HFF-Myc (cell line): ENCODE measurements at places on chromosomes 2 and 18.

DNA sequence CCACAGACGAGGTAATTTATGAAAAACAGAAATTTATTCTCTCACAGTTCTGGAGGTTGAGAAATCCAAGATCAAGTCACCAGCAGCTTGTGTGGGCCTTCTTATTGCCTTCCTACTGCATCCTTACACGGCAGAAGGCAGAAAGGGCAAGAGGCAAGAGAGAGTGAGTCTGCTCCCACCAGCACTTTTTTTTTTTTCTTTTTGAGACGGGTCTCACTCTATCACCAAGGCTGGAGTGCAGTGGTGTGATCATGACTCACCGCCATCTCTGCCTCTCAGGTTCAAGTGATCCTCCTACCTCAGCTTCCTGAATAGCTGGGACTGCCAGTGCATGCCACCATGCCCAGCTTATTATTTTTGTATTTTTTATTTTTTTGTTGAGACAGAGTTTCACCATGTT is 78.5 kb upstream of the HK2 start:
- DNase-seq = no peak

DNA sequence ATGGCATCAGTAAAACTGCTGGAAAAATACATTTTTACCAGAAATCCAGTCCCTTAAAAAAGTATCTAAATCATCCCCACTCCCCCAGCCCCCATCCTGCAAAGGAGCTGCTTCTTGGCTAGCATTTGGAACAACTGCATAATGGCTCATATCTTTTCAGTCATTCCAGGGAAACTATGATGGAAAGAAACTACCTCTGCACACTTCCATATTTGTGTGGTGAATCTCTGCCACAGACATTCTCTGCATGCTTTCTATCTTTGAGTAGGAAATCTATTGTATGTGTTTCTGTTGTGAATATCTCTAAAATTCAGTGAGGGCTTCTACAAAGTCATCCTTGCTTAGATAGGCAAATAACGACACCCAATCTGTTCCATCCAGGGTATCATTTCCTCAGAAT is 632.3 kb downstream of the LRP1B start:
- DNase-seq = no peak

GRCh38 chr2:240377366-240377765 is 58.1 kb upstream of the GPC1 start:
- DNase-seq = no peak

DNA sequence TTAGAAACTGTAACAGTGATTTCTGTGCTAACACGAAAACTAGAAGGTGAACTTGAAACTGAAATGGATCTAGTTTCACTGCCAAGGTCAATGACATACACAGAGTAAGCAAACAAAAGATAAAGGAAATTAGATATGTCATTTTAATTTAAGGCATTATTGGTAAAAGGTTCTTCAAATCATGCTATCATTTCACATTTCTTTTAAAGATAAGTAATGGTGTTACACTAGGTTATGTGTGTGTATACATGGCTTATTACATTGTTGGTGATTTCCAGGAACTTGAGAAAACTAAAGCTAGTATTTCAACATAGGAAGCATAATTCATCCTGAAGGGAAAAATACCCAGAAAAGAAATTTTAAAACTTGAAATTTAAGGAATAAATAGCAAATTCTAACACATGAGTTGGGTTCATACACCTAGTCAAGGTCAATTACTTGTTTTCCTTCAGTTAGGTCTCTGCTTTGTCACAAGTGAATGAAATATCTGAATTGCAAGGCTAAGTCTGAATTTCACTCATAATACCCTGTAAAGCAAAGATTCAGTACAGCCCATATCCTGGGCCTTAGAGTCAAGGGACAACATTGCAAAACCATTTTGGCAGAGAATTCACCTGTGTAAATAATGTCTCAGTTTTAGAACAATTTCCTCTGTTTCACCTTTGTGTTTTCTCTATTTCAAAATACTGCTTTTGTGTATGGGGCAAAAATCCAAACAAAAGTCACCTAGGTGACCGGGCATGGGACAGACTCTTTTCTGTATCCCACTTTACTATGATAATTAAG is 141.6 kb downstream of the SRBD1 start:
- DNase-seq = no peak

DNA sequence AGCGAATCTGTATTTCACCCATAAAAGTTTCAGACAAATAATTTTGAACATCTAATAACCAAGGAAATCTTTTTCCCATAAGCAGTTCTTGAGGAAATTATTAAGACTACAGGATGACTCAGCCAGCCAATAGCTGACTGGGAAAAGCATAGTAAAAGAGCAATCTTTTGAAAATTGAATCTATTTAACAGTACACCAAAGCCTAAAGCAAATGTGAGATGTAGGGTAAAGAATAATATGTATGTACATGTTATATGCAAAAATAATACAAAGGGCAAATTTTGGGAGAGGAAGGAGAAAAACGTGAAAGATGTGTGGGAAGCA is 12.6 kb upstream of the KDSR start:
- no peak for DNase-seq

- no peak for DNase-seq
Observed at GRCh38 chr2:177029501-177029900, 183.1 kb upstream of the HNRNPA3 start.

DNA sequence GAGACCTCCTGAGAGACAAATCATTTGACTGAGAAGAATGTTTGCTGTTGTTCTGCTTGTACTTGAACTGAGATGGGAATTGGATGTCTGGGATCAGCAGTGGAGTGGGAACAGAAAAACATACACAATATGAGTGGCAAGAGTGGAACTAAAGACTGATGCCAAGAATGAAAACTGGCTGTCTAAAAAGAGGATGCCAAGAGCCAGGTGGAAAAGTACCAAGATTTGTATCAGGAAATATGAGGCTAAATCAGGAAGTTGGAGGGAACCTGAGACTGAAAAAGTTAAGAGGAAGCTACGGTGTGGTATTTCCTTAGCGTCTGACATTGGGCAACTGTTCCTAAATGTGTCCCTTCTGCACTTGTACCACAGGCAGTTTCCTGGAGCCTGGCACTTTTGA is 440.9 kb upstream of the CELF4 start:
- DNase-seq = no peak

GRCh38 chr2:235191486-235191885 is 239.7 kb downstream of the SH3BP4 start:
- no peak for DNase-seq

- DNase-seq = no peak
Observed at GRCh38 chr2:229521576-229521975, 192.8 kb downstream of the DNER start.

GRCh38 chr2:32424739-32425138 is 67.9 kb downstream of the BIRC6 start:
- no peak for DNase-seq

DNA sequence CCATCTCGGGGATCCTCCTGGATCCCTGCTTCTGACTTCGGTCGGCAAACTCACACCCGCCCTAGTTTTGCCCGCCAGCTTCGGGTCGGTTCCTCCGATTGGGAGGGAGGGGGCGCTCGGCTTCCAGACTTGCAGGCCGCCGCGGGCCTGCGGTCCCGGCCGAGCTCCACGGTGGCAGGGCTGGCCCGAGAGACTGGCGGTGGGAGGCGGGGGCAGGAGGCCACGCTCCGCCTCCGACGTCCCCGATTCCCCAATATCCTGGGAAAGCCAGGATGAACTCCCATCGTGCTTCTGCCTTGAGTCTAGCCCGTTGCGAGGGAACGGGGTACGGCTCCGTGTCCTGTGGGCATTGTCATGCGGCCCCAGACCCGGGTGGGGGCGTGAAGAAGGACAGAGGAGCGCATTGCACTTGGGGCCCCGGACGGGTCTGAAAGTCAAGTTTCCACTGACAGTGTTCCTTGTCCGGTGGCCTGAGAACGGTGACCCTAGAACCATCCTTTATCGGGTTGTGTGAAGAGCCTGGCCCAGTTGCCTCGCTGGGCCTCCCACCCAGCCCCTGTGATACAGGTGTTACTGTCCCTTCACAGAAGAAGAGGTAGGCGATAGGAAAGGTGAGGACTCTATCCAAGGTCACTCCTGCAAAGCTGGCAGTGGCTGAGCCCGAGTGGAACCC is 2.4 kb upstream of the INHBB start:
- peak; percentile 12 for DNase-seq

- DNase-seq = no peak
Observed at GRCh38 chr2:6723865-6724604, 141.7 kb downstream of the CMPK2 start.

GRCh38 chr2:190904640-190905261 is 24.1 kb downstream of the GLS start:
- DNase-seq = no peak

DNA sequence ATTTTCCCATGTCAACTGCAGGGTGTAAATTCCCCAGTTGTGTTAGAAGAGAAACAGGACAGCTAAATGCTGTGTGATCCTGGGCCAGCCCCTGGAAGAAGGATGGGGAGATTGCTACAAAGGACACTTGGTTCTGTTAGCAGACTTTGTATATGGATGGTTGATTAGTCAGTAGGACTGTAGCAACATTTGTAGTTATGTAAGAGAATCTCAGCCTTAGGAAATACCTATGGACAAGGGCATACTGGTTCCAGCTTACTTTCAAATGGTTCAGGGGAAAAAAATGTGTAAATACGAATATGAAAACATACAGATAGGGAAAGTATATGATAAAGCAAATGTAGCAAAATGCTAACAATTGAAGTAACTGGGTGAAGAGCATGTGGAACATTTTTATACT is 47.6 kb downstream of the GNAL start:
- DNase-seq = no peak

DNA sequence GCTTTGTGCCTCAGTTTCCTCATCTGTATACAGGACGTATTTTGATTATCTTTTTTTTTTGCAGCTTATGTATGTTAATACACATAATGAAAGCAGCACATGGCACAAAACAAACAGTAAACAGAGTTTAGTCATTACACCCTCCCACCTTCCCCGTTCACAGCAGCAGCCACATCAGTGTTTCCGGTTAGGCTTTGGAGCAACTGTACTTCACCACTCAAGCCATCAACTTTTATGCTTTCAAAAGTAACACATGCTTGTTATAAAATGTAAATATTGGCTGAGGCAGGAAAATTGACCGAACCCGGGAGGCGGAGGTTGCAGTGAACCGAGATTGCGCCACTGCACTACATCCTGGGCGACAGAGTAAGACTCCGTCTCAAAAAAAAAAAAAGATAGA is 117.3 kb downstream of the MTCL1 start:
- no peak for DNase-seq

DNA sequence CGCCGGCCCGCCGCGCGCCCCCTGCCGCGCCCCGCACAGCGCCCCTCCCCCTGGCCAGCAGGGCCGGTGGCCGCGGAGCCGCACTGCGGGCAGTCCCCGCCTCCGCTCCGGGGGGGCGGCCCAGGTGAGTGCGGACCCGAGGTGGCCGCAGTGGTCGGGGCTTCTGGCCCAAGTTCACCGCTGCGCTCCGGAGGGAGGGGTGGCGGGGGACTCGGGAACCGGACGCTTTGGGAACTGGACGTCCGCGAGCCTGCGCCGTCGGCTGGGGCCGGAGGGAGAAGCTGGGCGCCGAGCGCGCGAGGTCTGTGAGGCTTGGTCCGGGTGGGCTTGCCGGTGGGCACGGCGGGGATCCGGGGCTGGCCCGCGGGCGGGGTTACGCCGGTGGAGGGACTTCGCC is 591 bp upstream of the LDLRAD4 start:
- no peak for DNase-seq

DNA sequence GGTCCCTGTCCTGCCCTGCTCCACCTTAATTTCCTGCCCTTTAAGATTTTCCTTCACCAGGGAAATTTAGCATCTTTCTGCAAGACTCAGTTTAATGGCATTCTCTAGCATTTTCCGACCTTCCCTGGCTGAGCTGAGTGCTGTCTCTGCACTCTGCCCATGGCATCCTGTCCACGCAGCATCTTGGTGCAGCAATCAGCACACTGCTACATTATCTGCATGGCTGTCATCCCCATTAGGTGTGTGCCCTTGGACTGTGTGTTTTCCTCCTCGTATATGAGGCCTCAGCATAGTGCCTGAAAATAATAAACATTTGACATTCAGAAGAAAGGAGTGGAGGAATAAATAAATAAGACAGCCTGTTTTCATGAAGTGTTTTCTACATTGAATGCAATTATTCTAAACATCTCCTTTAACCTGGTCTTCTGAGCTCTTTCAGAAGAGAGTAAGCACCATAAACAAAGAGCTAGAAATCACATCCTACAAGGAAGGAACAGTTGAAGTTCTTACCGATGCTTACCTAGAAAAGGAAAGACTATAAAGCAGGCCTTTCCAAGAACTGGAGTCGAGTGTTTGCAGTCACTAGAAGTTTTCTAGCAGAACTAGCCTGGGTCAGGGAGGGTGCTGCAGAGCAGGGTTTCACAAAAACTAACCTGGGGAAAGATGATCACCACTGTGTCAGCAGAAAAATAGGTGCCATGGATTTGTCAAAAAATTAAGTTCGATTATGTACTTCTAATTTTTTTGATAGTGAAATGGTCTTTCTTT is 131.4 kb upstream of the ITGB6 start:
- no peak for DNase-seq

DNA sequence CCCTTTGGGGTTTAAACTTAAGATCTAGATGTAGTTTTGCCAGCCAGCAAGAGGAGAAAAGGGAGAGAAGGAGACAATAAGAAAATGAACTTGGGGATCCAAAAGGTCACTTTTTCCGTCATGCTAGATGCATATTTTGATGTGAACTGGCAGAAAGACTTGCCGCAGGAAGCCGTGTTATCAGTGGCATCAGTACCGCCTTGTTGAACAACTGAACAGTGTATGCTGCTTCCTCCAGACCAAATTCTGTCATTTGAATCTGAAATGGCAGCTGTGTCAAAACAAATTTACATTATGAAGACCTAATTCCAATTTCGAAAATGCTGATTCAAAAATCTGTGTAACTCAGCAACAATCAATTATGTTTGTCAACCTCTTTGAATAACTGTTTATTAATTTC is 42.1 kb downstream of the TMEM200C start:
- no peak for DNase-seq

DNA sequence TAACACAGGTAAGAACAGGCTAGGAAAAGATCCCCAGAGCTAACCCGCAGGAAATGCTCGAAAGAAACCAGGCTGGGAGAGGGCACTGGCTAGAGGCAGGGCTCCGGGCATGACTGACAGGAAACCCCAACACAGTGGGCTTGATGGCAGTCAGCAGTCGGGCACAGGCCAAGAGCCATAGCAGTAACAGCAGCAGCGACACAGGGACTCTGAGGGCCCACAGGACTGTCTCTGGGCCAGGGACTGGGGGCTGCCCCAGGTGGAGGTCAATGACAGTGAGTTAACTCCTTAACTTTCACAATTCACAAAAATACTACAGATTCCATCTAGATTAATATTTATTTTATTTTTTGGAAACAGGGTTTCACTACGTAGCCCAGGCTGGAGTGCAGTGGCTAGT is 37.3 kb upstream of the ASPRV1 start:
- no peak for DNase-seq

- no peak for DNase-seq
Observed at GRCh38 chr2:72913486-72914205, 3.7 kb upstream of the EMX1 start.

GRCh38 chr2:33130544-33130943 is 183.8 kb downstream of the LTBP1 start:
- DNase-seq = no peak

GRCh38 chr2:137161250-137161649 is 395.9 kb downstream of the THSD7B start:
- no peak for DNase-seq
